ENCODE measurements at places on chromosomes 4 and X. TPM values are rescaled to one million over a fixed set of nuclear protein-coding genes. Genes with fewer than 3 reads are reported as not detected.

GRCh38 chr4:120694973-120695372 lies 227.6 kb downstream of the PRDM5 start:
- peak; percentile 33 for DNase-seq

Gene TBC1D25
- total RNA-seq = 12.4 TPM

GRCh38 chr4:189046642-189047041 lies 894.0 kb upstream of the FRG1 start:
- no peak for DNase-seq

DNA sequence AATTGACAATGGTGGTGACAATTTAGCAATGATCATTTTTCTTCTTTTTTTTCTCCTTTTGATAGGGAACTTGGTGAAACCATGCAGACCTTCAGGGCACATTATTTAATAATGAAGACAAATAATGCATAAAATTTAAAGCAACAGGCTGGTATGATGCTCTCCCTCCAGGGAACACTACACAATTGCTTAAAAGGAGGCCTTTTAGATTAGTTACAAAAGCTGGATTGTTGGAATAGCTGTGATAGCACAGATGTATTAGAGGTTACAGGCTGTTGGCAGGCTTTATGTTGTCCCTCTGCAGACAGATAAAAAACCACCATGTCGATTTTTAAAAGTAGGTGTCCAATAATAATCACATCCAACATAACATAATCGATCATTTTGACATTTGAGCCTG lies 307.0 kb downstream of the ADGRL3 start:
- no peak for DNase-seq

Gene ASB5
- not detected for total RNA-seq

DNA sequence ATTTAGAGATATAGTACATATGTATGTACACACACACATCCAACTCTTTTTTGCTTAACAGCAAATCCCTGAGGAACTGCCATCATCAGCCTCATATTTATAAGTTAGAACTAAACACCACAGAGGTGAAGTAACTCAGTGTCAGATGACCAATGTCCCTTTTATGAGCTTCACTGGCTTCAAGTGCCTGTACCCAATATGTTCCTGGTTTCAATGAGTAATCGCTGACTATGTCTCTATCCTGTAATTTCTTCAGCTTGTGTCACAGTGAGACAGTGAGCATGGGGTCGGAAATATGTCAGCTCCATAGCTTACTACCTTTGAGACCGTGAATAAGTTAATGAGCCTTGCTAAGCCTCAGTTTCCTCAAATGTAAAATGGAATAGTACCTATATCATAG lies 136.2 kb upstream of the RASGEF1B start:
- no peak for DNase-seq

Gene SPANXB1
- not detected for total RNA-seq

DNA sequence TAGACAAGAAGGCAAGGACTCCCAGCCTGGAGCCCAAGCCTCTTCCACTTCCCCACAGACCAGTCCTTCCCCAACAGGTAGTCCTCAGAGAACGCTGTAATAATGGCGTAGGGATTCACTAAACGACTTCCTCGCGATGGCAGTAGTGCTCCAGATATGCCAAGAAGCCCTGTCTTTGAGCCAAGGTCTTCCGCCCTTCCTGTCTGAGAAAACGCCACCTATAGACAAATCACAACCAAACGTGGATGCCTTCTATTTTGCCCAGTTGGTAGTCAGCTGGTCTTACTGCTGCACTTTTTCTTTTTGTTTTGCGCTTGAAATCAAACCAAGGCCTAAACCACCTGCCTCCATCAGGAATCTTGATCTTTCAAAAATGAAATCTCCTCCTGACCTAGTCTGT lies 203.3 kb downstream of the OR13H1 start:
- no peak for DNase-seq

- no peak for DNase-seq
Observed at GRCh38 chr4:137909529-137910309, 332.4 kb downstream of the SLC7A11 start.

- no peak for DNase-seq
Observed at GRCh38 chrX:80285131-80285773, 135.0 kb upstream of the TENT5D start.

DNA sequence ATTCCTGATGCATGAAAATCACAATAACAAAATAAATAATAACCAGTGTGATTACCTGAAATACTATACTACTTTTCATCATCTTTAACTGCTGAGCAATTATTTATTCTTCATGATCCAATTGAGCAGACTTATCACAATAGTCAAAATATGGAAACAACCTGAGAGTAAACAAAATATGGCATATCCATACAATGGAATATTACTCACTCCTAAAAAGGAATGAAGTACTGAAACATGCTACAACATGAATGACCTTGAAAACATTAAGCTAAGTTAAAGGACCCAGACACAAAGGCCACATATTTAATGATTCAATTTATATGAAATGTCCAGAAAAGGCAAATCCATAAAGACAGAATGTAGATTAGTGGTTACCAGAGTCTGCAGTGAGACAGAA lies 146.8 kb downstream of the MID1IP1 start:
- DNase-seq = no peak

Gene FAM149A
- total RNA-seq = 10.5 TPM

DNA sequence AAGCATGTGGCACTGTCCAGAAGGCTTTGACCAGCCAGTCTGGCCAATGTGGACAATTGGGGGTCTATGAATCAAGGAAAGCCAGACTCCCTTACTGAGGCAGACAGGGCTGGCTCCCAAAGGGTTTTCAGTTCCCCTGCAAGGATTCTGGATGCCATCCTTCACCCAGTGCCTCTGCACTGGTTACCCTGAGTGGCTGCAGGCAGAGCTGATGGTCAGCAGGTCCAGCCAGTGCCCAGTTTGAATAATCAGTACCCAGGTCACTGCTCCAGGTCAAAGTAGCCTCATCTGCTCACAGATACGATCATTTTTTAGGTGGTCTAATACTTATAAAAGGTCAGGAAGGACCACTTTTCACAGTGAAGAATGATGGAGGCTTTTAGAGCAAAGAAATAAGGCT lies 52.2 kb upstream of the MAMLD1 start:
- DNase-seq = no peak

GRCh38 chr4:5863461-5864113 lies 29.3 kb downstream of the CRMP1 start:
- no peak for DNase-seq

DNA sequence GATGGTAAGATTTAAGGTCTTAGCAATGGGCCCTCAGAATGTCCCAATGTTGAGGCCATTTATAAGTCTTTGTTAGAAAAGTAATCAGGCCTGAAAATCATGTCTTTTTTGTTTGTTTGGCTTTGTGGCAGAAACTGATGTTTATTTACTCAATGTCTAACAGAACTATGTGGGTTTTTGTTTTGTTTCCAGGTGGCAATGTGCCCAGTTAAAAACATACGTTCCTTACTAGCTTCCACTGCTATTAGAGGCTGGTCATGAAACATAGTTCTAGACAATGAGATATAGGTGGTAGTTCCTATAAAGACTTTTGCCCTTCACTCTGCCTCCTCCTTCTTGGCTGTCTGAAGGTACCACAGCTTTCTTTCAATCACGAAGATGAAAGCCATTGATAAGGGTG lies 108.8 kb downstream of the C4orf51 start:
- DNase-seq = no peak
